ENCODE measurements at places on chromosomes 11 and 22.
A peak's percentile ranks its signal among the peaks of the same experiment; 100 is the strongest.

DNA sequence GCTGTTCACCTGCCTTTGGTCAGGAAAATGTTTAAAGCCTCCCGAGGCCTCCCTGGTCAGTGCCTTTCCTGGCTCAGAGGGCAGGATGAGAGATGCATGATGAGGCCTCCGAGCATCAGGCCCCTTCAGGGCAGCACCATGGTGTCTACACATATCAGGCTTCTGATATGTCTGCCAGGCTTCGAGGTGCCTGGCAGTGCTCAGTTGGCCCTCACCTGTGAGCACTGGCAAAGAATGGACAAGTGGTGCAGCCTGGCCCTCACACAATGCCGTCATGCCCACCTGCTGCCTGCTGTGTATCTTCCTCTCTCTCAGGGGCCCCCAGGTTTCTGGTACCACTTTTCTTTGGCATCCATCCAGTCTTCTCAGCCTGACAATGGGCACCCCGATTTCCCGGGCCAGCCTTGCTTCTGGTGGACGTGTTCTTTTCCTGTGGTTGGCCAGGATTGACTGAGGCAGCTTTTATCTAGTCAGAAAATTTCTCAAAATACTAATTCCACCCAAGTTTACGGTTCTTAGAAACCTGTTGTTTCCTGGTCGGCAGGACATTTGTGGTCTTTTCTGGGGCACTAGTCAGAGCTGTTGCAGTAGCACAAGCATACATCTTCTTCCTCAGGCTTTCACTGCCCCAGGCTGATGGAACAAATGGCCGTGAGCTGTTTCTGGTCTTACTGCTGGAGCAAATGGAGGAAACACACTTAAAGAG, 76.8 kb upstream of the SUSD2 start:
- DNase-seq, result no peak

DNA sequence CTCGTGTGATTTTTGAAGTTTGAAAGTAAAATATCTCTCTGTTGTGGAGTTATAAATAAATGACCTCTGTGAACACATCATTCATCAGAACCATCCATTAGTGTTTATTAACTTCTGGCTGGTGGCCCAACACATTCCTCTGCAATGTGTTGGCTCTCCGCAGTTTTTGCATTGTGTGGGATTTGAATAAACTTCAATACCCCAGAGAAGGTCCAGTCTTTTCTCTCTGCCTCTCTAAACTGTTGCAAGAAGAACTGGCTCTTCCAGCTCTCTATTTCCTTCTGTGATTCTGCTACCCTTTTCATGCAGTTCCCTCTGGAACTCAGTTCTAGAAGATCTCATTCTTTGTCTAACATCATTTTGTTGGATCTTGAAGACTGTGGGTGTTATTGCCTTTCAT, 125.0 kb upstream of the ARHGAP42 start:
- no peak for DNase-seq

GRCh38 chr11:125685228-125685627, 4.6 kb upstream of the ACRV1 start:
- no peak for DNase-seq

GRCh38 chr11:57675176-57675941, 7.4 kb downstream of the ZDHHC5 start:
- DNase-seq, result peak; percentile 24

GRCh38 chr11:72394416-72394815, 39.9 kb downstream of the CLPB start:
- no peak for DNase-seq

GRCh38 chr11:117626576-117626975, 170.4 kb downstream of the DSCAML1 start:
- DNase-seq, result no peak

- DNase-seq, result peak; percentile 30
These were observed 13.3 kb downstream of the RSPH14 start for GRCh38 chr22:23128269-23129108.

GRCh38 chr22:42248995-42249394, 21.5 kb downstream of the TCF20 start:
- DNase-seq, result no peak

Data from NCI-H510A treated with DMSO at 0.1 percent for 48 hours (cell line).